ENCODE measurements at places on chromosomes 5 and 9.

DNA sequence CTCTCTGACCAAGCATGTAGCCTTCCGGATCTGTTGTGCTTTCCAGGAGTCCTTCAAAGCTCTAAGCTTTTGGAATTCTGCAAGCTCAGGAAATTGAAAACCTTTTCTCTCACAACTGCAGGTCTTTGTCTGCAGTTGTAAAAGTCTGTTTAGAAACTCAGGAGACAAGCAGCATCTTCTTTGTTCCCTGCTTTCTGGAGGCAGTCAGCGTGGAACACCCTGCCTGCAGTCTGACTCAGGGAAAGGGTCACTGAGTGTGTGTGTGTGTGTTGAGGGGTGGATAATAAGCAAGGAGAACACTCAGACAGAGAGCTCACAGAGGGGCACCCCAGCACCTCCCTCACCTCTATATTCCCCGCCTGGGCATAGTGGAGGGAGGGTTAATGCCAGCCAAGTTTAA, 29.1 kb downstream of the KCNIP1 start:
- no peak for DNase-seq

GRCh38 chr9:132991351-132992300, 13.1 kb downstream of the GFI1B start:
- DNase-seq = no peak

DNA sequence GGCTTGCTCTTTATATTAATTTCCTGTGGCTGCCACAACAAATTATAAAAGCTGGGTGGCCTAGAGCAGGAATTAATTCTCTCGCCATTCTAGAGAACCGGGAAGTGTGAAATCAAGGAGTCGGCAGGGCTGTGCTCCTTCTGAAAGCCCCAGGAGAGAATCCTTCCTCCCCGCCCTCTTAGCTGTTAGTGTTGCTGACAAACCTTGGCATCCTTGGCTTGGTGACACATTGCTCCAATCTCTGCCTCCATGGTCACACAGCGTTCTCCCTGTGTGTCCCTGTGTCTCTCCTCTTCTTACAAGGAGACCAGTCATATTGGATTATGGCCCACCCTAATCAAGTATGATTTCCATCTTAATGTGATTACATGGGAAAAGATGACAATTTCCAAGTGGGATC, 55.9 kb upstream of the NEURL1B start:
- DNase-seq = no peak

DNA sequence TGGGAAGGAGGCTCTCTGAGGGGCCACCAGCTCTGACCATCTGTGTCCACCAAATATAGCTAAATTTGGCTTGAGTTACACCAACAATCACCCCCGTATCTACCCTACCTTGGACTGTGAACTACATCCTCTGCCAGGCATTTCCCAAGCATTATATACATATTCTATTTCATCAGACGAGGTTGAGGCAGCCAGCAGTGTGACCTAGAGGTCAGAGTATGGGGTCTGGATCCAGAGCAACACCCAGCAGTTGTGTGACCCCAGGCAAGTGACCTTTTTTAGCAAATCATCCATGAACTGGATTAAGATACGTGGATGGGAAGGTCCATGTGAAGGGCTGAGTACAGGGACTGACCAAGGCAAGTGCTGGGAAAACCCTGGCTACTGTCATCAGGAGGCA, 180.6 kb downstream of the HSPA4 start:
- DNase-seq = no peak

DNA sequence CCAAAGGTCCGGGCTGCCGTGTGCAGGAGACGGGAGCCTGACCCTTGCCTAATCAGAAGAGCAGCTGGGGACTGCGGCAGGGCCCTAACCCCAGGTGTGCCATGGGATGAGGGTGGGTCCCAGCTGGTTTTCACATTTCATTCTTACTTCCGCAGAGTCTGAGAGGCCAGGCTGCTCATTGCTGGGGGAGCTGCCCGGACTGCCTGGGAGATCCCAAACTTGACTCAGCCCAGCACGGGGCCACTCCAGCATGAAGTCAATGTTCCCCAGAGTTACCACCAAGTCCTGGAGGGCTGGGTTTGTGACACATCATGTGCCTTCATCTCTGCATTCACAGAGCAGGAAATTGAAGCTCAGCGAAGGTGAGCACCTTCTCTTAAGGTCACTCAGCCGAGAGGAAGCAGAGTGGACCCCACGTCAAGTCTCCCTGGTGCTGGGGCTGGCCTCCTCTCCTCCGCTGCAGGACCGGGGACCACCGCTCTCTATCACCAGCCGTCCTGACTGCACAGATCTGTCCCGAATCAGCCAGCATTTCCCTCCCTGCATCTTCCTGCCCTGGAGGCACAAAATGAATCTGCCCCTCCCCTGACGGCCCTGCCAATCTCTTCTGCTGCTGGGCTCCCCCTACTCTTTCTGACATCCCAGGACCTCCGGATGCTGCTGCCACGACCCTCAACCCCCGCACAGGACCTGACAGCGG, 54.6 kb upstream of the PHYKPL start:
- DNase-seq = no peak

DNA sequence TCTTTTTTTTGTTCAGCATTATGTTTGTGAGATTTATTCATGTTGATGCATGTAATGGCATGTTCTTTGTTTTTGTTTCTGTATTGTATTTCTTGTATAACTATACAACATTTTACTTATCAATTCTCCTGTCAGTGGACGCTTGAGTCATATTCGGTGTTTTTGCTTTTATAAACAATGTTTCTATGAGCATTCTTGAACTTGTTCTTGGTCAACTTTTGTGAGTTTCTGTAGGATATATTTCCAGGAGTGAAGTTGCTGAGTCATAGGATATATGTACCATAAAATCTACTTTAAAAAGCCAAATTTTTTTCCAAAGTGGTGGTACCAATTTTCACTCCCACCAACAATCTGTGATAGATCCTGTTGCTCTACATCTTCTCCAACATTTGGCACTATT, 104.8 kb downstream of the VCAN start:
- DNase-seq = no peak

DNA sequence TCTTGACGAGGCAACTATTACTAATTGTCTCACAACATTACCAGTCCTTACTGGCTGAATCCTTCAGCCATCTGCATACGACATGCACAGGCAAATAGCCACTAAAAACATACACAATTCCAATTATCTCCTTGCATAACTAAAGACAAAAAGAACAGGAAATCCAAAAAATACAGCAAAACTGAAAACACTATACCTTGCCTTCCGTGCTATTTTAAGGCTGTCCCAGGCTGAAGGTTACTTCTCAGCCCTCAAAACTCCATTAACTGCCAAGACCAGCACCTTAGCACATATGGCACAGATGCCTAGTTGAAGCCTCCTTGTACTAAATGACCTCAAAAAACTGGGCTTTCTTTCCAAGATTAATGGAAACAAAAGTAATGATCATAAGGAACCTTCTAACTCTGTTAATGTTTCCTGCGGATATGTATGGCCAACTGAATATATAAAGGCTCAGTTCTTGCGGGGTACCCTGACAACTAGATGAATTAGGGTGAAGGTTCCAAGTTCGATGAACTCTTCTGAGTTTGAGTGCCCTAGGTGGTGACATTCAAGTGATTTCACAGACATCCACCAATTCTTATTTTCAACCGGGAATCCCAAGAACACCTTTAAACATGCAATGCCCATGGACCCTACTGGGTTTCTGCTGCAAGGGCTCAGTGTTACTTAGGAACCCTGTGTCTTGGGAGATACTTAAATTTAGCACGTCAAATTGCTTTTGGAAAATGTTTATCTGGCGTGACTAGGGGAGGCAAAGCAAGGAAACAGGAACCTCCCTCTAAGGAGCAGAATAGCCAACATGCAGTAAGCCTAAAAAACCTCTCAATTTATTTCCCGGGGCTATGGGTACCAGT, 455.3 kb downstream of the RAB3C start:
- DNase-seq = no peak

DNA sequence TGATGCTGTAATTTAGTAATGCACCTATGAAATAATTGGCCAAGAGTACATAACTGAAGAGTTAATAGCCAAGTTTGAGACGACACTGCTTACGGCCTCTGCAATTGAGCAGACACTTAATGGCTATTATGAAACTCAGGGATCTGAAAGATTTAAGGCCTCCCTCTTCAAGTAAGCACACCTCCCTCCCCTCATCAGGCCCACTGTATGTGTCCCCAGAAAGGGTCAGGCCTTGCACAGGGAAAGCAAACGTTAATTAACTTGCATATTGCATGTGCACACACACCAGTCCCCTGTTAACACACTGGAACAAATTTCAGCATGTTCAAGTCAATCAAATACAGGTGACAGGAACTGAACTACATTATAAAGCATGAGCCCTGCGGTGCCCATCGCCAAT, 163.6 kb downstream of the SPOCK1 start:
- no peak for DNase-seq

GRCh38 chr9:100441911-100442361, 15.0 kb downstream of the MSANTD3 start:
- DNase-seq = no peak

- peak; percentile 60 for DNase-seq
Observed at GRCh38 chr9:3863111-3863528, 337.3 kb upstream of the RFX3 start.

- DNase-seq = no peak
Observed at GRCh38 chr9:23779220-23779619, 46.8 kb downstream of the ELAVL2 start.

- DNase-seq = no peak
Observed at GRCh38 chr9:111058166-111058565, 19.9 kb upstream of the LPAR1 start.

DNA sequence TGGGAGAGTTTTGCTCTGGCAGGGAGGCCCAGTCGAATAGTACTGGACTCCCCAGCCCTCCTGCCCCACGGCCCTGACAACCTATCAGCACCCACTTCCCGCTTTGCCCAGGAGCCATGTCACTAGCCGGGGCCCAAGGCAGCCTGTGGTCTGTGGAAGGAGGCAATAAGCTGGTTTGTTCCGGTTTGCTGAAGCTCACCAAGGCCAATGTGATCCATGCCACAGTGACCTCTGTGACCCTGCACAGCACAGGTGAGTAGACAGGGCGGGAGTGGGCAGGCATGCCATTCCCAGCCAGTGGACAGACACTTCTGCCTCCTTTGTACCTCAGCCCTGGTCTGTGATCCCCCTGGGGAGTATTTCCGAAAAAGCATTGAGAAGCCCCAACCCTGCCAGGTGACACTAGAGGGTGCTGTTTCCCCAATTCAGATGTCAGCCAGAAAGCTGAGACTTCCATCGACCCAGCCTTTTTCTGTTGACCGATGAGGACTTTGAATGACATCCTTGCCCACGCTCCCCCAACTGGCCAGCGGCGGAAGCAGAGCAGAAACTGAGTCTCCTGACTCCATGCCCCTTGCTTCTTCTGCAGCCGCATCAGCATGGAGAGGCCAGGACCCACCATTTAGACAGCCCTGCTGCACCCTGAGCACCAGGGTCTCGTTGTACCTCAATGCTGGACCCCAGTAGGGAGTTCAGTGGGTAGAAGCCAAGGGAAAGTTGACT, 9.6 kb downstream of the PCYOX1L start:
- DNase-seq = peak; percentile 87

- DNase-seq = no peak
Observed at GRCh38 chr5:150397146-150397781, 15.4 kb downstream of the CD74 start.

DNA sequence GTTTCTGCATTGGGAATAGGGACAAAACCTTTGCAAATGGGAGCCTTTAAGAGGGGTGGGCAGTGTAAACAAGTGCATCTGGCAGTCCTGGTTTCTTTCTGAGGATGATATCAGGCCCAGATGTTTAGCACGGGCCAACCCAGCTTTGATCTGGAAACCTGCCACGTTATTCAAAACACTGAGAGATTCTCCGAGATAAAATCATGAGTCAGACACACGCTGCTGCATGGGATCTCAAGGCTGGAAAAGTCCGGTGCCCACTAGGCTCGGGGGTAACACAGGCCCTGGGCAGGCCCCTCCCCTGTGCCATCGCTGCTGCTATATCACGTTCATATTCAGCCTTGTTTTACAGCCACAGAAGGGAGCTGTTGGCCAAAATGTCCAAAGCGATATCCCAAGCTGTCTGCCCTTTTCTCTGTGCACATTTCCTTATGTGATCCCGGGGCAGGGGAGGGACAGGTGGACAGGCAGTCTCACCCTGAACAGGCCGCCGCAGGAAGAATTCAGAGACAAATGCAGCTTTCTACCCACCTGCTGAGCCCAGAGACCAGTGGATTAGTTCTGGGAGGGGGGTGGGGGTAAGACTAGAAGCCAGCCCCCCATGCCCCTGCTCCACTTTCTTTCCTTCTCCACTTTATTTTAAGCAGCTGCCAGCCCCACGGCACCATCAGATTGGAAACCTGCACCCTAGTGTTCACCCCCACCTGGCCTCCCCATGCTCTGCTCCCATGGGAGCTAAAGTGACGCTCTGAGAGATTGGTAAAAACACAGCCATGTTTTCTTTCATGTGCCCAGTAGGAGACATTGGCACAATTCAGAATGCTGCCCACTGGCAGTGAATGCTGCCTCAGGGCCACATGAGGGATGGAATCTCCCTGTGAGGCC, 63.1 kb downstream of the TMOD1 start:
- peak; percentile 29 for DNase-seq

Data from HTR-8/SVneo (cell line).